ENCODE measurements at places on chromosomes 4 and X.
A peak's percentile ranks its signal among the peaks of the same experiment; 100 is the strongest.

GRCh38 chrX:15511563-15511962 lies 11.0 kb downstream of the BMX start:
- DNase-seq: no peak

- DNase-seq: no peak
These were observed 34.0 kb downstream of the BMP2K start for GRCh38 chr4:78809928-78810835.

- no peak for DNase-seq
These were observed 3.4 kb upstream of the FAM9B start for GRCh38 chrX:9037296-9037695.

DNA sequence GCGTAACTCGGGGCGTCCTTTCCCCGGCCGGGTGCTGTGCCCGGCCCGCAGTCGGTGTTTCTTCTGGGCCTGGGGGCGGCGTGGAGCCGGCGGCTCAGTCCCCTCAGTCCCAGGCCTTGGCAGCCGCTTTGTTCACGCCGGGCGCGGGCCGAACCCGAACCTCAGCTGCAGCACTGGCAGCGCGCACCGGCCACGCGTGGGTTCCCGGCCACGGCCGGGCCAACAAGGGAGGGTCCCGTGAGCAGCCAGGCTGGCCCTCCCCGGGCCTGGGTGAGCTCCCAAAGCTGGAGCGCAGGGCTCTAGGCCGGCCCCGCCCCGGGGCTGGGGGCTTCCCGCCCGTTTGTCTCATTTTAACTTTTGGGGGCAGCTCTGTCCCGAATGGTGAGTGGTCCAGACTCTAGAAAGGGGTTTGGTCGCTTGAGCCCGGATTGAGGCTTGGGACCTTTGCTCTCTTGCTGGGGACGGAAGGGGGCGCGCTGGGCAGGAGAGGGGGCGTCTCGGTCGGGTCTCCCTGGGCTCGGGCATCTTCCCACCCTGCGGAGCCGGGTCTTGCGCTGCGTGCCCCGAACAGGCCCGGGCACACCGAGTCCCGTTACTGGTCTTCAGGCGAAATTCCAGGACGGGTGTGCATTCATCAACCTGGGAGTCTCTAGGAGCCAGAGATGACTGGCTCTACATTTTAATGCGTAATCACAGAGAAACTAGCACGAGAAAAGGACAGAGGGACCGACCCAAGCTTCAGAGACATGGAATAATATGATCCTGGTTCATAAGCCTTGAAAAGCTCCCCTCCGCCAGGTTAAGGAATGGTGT lies 177.1 kb downstream of the CBR4 start:
- DNase-seq: peak; percentile 19

- DNase-seq: no peak
These were observed 402.6 kb downstream of the INPP4B start for GRCh38 chr4:142443469-142443868.

DNA sequence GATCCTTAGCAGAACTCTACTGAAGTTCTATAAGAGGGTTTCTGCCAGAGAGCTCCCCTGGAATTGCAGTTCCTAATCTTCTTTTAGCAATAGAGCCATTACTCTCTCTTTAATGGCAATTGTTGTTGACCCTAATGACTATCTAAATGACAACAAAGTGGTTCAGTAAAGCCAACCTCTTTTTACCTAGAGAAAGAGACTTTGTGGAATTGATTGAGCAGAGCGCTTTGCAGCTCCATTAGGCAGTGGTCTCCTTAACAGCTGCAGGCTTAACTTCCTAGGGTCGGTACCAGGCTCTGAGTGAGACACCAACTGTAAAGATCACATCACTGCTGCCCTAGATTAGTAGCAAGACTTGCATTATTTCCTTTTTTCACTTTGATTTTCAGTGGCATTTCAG lies 1472.9 kb upstream of the TENM3 start:
- no peak for DNase-seq

- DNase-seq: no peak
These were observed 19.2 kb upstream of the ADRA2C start for GRCh38 chr4:3746701-3747580.

DNA sequence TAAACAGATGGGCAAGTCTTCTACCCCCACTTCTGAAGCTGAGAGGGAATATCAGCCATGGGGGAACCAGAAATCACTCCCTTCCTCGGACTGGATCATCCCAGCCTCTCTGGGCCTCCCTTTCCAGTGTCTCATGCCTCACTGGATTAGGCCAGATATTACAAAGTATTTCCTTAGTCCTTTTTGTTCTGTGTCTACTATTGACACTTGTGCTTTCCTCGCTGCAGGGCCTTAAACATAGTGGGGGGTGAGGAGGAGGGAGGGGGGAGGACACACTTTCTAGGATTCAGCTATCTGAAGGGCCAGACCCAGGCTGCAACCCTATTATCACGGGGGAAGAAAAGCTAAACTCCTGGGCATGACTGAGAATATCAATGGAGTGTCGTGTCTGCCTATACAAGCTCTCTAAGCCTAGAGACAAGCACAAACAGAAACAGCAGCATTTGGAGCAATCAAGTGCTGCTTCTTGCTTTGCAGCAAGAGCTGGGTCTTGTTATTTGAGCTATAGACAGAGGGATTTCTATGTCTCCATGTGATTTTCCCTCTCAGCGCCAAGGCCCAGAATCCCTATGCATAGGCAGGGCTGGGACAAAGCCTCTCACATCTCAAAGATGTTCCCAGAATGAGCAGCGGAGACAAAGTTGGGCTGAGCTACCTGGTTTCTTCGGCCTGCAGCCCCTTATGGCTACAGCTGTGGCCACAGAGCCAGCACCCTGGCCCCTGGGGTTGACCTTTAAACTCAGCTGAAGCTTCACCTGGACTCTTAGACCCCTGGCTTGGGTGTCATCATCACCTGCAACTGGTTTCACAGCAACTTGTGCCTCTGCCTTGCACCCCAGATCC lies 20.2 kb downstream of the PJA1 start:
- DNase-seq: no peak

DNA sequence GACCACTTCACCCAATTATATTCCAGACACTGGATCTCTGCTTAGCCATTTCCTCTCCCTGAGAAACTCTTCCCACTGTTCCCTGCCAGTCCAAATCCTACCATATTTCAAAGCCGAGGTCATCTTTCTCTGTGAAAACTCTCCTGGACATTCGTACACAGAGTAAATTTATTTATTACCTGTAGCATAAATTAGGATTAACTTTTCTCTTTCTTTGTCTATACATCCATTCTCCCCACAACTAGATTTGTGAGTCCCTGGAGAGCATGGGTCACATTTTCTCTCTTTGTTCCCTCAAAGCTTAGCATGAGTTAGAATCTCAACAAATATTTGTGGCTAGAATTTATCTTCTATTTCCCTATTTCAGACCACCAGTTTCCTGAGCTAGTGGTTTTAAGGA lies 27.8 kb upstream of the SMIM10 start:
- no peak for DNase-seq

- DNase-seq: no peak
These were observed 26.7 kb downstream of the PJA1 start for GRCh38 chrX:69138512-69138911.

DNA sequence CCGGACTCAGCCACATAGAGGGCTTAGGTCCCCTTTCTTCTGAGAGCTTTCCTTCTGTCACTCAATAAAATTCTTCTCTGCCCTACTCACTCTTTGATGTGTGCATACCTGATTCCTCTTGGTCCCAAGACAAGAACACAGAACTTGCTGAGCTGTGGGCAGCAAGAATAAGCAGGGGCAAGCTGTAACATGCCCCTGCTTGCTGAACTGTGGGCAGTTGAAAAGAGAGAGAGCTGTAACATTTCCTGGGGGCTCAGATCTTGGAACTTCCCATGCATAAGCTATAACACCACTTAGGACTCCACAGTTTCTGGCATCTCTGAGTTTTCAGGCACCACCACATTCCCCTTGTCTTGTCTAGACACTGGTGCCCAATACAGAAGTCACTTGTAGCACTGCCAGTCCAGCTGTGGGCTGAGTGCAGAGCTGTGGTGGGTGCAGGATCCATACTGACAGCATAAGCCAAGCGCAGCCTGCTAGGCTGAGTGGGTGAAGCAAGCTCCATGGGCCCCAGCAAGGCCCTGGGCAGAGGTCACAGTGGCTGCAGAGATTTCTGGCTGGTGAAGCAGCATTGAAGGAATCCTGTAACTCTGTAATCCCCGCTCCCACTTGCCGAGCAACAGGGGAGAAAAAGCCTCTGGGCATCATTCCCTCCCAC lies 241.2 kb downstream of the PCDH10 start:
- DNase-seq: no peak

- no peak for DNase-seq
These were observed 26.4 kb upstream of the ELOVL6 start for GRCh38 chr4:110224812-110225211.

DNA sequence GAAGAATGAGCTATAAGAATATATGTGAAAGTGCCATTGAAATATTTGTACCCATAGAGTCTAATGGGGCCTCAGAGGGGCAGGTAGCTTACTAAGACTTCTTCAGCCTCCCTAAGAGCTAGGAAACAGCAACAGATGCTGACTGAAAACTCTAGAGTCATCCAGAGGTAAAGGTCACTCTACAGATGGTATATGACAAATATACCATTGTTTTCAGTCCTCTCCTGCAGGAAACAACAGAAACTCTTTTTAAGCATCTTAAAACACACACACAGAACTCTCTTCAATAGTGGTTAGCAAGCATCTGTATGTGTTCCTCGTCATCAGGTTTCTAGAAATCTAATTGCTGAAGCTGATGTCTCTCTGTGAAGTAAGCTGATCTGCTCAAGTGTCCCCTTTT lies 313.8 kb upstream of the GATB start:
- DNase-seq: no peak

DNA sequence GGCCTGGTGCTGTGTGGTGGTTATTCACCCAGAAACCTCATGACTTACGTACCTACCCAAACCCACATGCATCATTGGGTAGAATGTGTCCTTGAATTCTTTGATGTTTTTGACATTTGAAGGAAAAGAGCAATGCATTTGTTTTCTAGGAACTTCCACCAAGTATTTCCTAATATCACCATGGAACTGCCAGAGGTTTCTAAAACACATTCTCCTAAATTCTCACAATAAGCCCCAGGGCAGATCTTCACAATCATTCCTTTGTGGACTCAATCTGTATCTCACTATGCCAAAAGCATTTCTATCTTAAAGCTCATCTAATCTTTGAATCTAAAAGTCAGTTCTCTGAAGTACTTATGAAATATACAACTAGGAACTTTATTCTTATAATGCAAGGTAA lies 8.3 kb upstream of the ODAM start:
- DNase-seq: no peak

DNA sequence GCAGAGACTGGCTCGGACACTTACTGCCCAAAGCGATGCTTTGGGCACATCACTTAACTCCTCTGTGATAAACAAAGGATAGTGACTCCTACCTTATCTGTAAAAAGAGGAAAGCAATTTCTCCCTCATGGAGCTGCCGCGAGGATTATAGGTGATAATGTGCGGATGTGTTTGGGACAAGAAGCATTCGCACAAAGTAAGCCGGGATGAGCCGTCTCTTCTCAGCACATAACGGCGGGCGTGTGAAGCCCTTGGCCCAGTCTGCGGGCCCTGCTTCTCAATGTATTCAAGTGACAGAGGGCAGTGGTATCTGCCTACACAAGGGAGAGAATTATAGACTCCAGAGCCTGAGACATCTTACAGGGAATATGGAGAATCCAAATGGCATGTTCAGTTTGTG lies 550.3 kb upstream of the CPEB2 start:
- no peak for DNase-seq

- no peak for DNase-seq
These were observed 1.0 kb downstream of the NHSL2 start for GRCh38 chrX:71911731-71912050.

- DNase-seq: no peak
These were observed 13.0 kb upstream of the TMEM144 start for GRCh38 chr4:158197194-158197776.

DNA sequence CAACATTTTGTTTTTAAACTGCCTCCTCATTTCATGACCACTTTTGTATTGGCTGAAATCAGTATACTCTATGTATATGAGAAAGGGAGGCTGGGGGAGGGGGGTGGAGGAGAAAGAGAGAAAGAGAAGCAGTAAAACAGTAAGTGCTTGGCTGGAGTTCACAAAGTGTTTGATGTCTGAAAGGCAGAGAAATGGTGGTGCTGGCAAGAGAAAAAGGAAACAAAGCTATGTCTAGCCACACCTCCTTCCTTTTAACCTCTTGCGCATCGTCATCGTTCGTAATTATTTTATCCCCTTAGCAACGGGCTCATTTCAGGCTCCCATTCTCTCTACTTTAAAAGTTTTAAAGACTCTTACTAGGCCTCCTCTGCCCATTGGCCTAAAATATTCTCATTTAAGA lies 25.6 kb downstream of the RPA4 start:
- DNase-seq: no peak

GRCh38 chr4:87622303-87622702 lies 14.0 kb downstream of the DSPP start:
- no peak for DNase-seq

GRCh38 chrX:119625843-119626242 lies 19.6 kb upstream of the NKRF start:
- DNase-seq: no peak

DNA sequence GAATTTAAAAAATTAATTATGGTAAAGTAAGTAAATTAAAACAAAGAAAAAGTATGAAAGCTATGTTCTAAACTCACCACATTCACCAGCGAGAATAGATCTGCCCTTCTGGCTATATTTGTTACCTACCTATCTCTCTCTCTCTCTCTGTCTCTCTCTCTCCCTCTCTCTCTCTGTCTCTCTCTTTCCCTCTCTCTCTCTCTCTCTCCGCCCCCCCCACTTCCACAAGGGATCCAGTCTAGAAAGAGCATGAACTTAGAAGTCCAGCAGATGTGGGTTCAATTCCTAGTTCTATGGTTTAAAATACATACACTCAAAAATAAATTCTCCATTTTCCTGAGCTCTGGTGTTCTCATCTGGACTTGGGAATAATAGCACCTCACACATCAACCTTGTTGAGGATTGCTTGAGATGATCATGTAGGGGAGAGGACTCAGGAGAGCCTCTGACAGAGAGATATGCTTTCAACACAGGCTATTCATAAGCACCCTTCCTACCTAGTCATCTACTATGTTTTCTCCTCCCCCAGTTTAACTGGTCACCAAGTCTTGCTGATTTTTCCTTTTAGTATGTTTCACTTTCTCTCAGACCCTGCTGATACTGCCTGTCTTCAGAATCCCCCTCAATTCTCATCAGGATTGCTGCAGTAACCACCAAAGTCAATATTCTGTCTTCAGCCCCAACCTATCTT lies 64.7 kb downstream of the SLC7A11 start:
- no peak for DNase-seq

Data from activated T-cell treated with anti-CD3 and anti-CD28 coated beads, Interleukin-2, amount 50 U/mL, for 1 hour (primary cell).